ENCODE measurements at places on chromosomes 6 and 20.

GRCh38 chr6:142855893-142856623 is 88.9 kb downstream of the HIVEP2 start:
- DNase-seq = no peak

DNA sequence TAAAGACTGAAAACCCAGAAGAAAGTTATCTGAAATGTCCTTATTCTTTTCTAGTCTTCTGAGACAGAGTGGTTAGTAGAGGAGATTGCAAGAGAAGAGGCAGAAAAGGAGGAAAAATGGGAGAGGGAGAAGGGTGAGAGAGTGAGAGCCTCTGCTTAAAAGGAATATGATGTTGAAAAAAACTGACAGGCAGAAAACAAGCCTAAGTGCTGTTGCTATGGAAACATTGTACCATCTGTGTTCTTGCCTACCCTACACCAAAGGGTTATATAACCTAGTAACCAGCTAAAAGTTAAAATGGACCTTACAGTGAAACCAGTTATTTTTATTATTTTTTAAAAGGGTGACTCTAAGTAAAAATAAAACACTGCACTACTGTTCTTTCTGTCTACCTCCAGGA is 28.3 kb upstream of the SH3BGRL2 start:
- no peak for DNase-seq

- no peak for DNase-seq
Measured at GRCh38 chr6:122416825-122417224, 17.4 kb downstream of the HSF2 start.

DNA sequence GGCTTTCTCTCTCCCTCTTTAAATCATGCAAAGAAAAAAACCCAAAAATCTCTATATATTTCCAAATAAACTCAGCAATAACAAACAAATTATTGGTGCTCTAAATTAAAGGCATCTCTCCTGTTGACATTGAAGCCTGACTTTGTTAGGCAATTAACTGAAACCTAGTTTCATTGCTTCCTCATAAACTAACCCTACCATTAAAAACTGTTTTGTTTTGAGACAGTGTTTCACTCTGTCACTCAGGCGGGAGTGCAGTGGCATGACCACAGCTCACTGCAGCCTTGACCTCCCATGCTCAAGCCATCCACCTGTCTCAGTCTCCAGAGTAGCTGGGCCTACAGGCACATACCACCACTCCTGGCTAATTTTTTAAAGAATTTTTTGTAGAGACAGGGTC is 34.9 kb downstream of the PIGU start:
- no peak for DNase-seq

DNA sequence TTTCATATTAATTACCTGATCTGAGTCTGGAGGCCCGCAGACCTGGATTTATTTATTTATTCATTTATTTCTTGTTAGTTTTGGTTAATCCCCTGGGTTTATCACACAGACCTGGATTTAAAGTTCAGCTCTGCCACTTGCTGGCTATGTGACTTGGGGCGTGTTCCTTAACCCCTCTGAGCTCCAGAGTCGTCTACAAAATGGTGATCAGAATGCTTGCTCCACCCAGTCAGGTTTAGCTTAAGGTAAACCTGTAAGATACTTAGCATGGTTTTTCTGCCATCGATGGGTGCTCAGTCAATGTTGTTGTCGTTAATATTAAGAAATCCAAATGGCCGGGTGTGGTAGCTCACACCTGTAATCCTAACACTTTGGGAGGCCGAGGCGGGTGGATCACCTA is 23.4 kb downstream of the SHLD1 start:
- DNase-seq = no peak

DNA sequence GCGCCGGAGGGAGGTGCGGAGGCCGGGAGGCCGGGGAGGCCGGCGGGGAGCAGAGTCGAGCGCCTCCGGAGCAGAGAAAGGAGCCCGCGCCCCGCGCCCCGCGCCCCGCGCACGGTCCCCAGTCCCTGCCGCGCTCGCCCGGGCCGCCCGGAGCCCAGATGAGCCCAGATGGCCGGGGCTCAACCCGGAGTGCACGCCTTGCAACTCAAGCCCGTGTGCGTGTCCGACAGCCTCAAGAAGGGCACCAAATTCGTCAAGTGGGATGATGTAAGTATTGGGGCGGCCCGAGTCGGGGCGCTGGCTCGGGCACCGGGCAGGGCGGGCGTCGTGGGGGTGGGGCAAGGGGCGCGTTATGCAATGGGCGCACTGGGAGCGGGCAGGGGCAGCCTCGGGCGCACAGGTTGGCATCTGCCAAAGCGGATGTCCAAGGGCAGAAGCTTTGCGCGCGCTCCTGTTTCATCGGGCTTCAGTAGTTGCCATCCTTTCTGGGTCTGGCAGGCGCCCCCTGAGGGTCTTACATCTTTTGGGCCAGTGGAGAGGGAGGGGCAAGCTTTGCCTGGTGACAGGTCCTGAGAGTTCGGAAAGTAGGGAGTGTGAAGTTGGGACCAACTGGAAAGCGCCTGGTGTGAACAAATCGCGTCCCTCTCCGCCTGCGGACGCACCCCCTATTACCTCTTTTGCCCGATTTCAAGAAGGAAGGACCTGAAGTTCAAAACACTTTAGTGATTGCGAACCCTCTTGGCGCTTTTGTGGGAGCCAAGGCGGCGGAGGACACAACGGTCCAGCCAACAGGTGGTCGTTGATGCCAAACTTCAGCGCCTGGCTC is 631 bp downstream of the PLCB1 start:
- DNase-seq = no peak

DNA sequence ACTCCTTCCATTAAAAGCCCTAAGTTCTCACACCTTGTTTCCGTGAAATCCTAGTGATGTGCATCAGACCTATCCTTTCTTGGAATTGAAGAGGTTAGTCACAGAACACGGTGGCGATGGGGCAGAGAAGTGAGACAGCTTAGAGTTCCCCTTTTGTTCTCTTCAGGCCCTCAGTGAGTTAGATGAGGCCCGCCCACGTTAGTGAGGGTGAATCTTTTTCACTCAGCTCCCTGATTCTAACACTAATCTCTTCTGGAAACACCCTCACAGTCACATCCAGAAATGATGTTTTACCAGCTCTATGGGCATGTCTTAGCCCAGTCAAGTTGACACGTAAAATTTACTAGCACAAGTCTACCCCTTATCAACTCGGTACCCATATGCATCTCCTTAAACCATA is 172.7 kb upstream of the NOX3 start:
- no peak for DNase-seq

DNA sequence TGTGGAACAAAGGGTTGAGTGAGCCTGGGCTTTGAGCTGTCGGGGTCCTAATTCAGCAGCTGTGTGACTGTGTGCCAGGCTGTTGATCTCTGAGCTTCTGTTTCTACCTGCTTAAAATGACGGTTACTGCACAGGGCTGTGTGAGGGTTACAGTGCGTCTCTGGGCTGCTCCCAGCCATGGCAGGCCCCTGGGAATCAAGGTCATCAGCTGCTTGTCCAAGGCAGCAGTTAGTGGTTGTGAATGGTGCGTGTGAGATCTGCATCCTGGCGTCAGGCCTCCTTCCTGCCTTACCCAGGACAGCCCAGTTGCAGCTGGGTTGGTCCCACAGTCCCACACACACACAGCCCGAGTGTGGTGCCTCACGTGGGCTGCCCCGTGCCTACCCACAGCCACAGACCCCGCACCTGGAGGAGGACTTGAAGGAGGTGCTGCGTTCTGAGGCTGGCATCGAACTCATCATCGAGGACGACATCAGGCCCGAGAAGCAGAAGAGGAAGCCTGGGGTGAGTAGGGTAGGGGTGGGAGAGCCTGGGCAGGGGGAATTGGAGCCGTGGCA is 15.6 kb downstream of the GTSF1L start:
- no peak for DNase-seq

GRCh38 chr6:44442236-44442635 is 54.7 kb downstream of the CDC5L start:
- DNase-seq = no peak

DNA sequence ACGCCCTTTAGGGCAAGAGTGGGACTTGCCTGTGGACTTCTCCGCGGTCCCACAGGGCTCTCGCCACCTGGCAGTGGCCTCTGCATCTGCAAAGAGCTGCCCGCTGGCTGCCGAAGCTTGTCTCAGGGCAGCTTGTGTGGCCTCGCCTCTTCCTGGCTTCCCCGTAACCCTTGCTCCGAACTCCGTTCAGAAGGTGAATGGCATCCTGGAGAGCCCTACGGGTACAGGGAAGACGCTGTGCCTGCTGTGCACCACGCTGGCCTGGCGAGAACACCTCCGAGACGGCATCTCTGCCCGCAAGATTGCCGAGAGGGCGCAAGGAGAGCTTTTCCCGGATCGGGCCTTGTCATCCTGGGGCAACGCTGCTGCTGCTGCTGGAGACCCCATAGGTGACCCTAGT is 3.0 kb downstream of the RTEL1 start:
- DNase-seq = no peak

GRCh38 chr6:147132889-147133288 is 71.3 kb upstream of the STXBP5 start:
- no peak for DNase-seq

DNA sequence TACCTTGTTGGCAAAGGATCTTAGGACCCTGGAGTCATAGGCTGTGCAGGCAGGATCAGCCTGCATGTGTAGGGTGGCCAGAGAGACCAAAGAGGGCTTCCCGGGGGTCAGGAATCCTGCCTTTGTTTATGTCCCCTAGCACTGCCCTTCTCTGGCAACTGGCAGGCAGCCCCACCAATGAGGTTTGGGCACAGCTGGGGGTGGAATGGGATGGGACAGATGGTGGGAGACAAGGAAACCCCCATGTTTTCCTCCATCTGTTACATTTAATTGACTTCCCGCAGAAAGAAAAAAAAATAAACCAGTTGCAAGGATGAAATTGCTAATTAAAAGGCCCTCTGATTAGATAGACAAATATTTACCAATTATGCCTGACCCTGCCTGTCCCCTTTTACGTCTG is 27.6 kb downstream of the CD40 start:
- no peak for DNase-seq

DNA sequence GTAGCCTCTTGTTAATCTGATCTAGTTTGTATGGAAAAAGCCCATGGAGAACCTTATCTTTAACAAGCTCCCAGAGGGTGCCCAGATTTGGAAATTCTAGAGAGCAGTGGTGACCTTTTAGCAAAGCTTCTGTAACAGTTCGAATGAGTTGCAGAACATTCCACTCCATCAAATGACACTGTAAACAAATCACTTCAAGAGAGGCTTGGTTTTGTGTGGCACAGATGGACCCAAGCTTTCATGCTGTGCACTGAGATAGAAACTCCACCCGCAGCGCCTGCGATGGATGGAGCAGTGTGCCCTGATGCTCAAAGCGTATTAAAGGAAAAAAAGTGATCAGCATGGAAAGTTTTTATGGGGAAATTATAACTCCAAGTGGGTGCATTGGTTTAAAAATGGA is 55.1 kb upstream of the ISM1 start:
- no peak for DNase-seq

- DNase-seq = no peak
Measured at GRCh38 chr6:144481527-144481926, 196.4 kb downstream of the UTRN start.

GRCh38 chr20:532530-532929 is 11.1 kb downstream of the CSNK2A1 start:
- DNase-seq = no peak

GRCh38 chr20:52439375-52439774 is 247.8 kb upstream of the ZFP64 start:
- DNase-seq = no peak

DNA sequence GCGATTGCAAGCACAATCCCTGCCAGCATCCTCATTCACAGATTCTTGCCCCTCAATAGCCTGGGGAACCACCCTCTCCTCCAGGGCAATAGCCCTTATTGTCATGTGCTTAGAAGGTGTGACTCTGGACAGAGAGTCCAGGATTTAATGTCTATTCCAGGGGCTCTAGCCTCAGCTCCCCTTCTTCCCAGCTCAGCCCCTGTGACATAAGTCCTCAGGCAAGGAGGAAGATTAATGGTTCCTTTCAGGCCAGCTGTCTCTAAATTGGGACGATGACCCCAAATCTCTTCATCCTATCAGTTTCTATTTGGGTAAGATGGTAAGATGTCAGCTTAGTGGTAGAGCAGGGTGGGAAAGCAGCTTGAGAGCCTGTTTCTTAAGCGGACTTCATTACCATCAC is 8.1 kb downstream of the LRFN2 start:
- DNase-seq = no peak

DNA sequence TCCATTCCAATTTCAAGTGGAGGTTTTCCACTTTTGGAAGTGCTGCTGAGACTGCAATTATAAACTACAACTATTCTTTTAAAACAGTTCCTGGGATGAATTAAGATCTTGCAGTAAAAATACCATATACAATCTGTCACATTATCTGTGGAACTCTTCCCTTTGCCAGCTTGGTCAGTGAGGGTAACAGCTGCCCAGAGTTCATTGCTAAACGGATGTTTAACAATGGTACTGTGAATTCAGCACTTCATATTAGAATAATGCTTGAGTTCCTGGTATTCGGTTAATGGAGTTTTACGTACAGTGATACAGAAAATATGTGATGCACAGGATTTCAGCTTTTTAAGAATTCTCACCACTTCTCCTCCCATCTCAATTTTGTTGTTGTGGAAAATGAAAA is 51.5 kb downstream of the KCNS1 start:
- DNase-seq = no peak

GRCh38 chr6:33578164-33578563 is 1.9 kb downstream of the BAK1 start:
- DNase-seq = no peak
